ENCODE measurements at places on chromosomes 16 and 17.

DNA sequence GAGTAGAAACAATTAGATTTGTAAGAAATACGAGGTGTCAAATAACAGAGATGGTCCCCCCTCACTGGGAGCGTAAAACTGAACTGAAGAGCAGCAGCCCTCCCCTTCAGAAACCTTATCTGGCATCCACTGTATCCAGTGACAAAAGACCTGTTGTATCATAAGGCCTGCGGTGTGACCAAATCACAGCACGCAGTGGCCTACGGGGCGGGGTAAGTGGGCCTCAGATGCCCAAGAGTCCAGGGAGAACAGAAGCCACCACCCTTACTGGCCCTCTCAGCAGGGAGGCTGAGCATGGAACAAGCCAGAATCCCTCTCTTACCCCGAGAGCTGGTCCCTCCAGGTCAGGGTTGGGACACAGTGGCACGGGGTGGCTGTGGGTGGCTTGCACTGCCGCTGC is 5.5 kb downstream of the JMJD6 start:
- no peak for DNase-seq

GRCh38 chr17:51006601-51007000 is 114.1 kb downstream of the SPAG9 start:
- DNase-seq, result no peak

DNA sequence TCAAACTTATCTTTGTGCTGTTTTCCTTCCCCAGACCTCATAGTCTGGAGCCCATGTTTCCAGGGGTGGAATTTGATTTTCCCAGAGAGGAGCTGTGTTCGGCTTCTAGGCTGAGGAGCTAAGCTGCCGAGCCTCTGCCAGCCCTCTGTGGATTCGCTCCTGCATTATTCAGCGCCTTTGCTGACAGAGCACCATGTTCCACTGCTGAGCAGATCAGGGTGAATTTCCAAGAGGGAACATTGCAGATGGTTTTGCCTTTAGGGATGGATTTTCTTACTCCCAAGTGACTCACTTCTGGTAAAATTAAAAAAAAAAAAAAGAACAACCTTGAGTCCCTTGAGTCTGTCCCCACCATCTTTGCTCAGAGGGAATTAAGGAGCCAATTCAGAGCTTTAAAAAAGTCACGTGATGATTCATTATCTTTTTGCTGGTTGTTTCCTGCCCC is 229.5 kb downstream of the PRKCA start:
- DNase-seq, result peak; percentile 38

DNA sequence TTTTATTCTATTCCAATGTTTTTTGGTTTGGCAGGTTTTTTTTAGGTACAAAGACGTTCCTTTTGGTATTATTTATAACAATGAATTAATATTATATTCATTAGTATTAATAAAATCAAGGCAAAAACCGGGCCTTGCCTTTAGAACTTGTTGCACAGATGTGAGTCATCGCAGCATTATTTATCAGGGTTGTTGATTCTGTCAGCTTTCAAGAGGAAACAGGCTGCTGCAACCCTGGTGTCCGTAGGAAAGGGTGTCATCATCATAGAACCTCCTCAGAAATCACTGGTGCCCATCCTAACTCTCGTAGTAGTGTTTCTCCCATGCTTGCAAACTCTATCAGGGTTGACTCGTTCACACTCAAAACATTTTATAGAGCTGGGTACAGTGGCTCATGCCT is 10.2 kb upstream of the LRRC37B start:
- no peak for DNase-seq

DNA sequence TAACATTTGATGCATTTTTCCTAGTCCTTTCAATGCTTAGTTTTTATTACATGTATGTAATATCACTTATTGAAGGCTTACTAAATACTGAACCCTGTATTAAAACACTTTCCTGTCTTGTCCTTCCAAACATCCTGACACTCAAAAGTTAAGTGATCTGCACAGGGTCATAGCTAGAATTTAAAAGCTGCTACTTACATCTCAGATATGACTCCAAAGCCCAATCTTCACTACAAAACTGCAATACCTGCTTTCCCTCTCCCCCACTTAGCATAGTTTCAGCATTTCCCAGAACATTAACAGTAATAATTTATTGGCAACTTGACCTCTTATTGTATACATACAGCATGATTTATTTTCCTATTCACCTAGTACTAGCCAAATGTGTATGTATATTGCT is 4.3 kb upstream of the TRIM37 start:
- DNase-seq, result no peak

- no peak for DNase-seq
These were observed 20.4 kb downstream of the TBX2 start for GRCh38 chr17:61420052-61420451.

DNA sequence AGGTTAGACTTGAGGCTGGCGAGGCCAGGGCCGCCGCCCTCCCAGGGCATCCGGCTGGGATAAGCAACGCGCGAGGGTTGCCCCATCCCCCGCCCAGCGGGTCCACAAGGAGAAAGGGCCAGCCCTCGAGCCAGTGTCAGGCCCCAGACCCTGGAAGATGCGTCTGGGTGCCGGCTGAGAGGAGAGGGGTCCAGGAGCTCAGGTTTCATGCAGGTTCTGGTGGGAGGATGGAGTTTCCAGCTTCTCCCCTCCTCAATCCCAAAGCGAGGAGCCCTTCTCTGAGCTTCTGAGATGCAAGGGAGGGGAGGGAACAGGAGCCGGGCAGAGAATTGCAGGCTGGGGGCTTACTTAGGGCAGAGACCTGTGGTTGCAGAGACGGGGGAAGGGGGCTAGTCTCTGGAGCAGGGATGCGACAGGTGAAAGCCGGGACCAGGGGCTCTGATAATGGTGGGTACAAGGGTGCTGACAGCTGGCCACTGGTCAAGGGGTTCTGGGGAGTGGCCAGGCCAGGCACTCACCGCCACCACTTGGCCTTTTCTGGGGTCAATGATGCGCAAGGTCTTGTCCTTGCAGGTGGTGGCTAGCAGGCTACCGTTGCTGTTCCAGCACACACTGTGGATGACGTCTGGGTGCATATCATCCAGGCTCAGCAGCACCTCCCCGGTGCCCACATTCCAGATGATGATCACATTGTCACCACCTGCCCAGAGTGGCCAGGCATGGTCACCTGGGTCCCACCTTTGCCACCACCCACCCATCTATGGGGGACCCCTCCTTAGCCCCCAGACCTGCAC is 4.2 kb downstream of the CORO6 start:
- DNase-seq, result no peak

DNA sequence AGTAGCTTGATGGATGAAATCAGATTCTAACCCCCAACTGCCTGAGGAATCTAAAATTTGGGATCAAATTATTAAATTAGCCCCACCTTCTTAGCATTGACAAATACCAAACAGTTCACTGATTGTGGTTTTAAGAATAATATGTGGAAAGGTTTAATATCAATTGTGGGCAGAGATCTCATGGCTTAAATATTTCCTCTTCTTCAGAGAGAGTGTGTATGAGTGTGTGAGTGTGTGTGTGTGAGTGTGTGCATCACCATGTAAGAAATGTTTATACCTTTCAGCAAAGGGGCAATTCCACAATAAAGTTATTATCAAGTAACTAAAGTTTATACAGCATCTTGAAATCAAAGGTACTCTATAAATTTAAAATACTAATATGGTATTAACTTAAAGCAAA is 3.2 kb downstream of the SMURF2 start:
- no peak for DNase-seq

- no peak for DNase-seq
These were observed 28.6 kb downstream of the WSCD1 start for GRCh38 chr17:6098823-6099180.

All from activated CD8-positive, alpha-beta memory T cell treated with anti-CD3 and anti-CD28 coated beads for 24 hours (primary cell).